NCI-H1092 (cell line): ENCODE measurements at places on chromosomes 1 and 21.

- DNase-seq = no peak
Measured at GRCh38 chr1:32372149-32372756, 9.9 kb downstream of the TSSK3 start.

DNA sequence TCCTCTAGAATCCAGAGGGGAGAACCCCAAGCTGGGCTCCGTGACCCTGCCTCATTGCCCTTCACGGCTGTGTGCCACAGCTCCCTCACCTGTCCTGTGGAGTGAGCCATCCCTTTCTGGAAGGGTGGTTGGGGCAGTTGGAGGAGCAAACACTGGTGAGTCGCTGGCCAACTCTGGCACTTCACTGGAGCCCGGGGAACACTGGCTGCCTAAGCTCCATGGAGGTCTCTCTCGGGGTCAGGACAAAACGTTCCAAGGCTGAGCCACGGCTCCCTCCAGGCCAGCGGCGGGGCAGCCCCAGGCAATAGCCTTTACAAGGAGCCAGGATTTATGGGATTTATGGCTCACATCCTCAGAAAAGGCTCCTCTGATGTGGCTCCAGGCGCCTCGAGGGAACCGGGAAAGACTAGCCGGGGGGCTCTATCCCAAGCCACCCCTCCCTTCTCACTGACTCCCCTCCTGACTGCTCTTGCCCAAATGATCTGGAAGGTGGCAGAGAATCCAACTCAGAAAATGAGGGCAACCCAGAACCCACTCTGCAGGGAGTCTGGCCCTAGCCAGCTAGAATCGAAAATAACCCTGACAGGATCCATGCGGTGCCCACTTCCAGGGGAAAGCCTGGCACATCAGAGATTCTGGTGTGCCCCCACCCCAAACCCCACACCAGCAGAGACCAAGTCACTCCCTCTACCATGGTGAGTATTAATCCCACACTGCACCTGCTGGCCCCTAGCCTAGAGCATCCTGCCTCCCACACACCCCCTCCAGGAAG, 75.2 kb downstream of the GLIS1 start:
- no peak for DNase-seq

- no peak for DNase-seq
Measured at GRCh38 chr1:189220750-189221149, 1256.9 kb downstream of the BRINP3 start.

GRCh38 chr1:205344066-205344928, 12.4 kb downstream of the KLHDC8A start:
- DNase-seq = peak; percentile 38

GRCh38 chr1:171715813-171716251, 26.0 kb downstream of the VAMP4 start:
- DNase-seq = no peak

DNA sequence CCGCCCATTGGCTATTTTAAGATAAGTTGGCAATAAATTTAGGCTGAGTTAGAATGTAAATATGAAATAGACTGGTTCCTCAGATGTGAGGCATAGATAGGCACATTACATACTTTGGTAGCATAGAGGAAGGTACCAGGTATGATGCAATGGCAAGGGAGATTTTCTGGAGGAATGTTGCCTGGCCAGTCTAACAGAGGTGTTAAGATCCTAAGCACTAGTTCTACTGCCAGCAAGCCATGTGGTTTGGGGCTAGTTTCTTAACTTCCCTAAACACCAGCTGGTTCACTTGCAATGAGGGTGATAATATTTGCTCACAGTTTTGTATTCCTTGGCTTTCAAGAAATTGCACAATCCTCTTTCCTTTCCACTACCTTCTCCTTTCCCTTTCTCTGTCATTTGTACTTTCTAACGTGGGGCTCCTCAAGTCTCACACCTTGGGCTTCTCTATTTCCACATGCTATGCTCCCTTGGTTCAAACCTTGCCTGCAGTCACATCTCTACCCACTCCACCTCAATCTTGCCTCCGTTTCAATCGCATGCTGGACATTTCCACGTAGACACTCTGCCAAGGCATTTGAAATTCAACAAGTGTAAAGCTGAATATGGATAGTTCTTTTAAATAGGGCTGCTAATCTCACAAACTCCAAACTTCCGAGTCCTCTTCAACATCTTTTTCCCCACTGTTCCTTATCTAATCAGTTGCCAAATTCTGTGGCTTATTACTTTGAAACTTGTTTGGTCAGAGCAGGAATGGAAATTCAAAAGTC, 4.7 kb upstream of the CD55 start:
- no peak for DNase-seq

DNA sequence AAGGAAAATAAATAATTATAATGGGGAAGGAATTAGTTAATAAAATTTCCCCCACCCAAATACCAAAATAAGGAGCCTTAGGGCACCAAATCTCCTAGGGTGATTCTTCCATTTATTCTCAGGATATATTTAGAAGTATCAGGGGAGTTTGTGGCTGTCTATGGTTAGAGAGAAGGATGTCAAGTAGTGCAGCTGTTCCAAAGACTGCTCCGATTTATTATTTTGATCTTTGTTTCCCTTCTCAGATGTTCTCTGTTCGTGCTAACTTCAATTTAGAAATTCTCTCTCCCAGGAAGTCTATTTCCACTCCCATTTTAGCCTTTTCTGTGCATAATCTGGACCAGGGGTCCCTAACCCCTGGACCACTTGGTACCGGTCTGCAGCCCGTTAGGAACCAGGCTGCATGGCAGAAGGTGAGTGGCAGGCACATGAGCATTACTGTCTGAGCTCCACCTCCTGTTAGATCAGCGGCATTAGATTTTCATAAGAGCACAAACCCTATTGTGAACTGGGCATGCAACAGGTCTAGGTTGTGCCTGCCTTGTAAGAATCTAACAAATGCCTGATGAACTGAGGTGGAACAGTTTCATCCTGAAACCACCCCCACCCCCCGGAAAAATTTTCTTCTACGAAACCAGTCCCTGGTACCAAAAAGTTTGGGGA, 9.3 kb upstream of the MAST2 start:
- DNase-seq = peak; percentile 9

- no peak for DNase-seq
Measured at GRCh38 chr1:96059736-96060135, 661.8 kb upstream of the PTBP2 start.

DNA sequence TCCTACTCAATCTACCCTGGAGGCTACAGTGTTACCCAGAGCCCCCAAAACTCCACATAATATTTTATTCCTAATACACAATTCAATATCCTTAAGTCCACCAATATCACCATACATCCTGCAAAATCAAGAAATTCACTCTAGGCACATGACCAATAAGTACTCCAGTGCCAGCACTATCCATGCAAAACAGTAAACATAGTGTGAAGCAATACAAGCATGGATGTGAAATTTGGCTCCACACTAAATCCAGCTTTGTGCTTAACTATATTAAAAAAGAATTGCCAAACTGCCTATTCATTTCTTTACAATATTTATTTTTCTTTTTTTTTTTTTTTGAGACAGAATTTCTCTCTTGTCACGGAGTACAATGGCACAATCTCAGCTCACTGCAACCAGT, 3.0 kb upstream of the MEAF6 start:
- no peak for DNase-seq

DNA sequence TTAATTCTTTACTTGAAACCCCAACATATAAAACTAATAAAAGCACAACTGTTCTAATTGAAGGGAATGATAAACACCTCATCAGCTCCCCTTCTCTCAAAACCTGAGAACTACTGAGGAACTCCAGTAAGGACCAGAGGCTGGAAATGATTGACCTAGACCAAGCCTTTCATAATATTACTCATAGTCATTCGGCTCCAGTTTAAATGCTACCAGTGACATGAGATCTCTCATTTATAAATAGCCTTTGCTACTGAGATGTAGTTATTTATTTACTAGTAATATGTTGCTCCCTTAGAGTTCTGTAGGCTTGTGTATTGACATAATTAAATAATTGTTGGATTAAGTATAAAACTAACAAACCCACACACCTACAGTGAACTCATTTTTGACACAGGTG, 209.8 kb upstream of the PRMT6 start:
- DNase-seq = no peak
